ENCODE measurements at places on chromosomes 1 and 21.

- DNase-seq = no peak
These were observed 25.6 kb downstream of the ALPL start for GRCh38 chr1:21534674-21535378.

- DNase-seq = no peak
These were observed 43.4 kb upstream of the ZBTB40 start for GRCh38 chr1:22408230-22408629.

- DNase-seq = no peak
These were observed 2.5 kb upstream of the TRAPPC3 start for GRCh38 chr1:36151845-36152203.

DNA sequence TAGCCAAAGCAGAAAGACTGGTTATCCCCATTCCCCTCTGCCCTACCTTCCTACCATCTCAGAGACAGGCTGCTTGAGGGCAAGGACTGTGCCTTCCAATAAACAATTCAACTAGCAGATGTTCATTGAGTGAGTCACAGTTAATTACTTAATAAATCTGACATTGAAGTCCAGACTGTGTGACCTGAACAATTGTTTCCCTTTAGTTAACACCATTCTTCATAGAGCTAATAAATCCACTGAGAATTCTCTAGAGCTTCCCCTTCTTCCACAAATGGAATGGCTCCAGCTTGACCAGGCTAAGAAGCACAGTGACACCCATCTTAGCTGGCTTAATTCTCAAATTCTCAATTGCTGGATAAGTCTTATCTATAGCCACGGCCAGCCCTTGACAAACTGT is 61.9 kb upstream of the GJA5 start:
- no peak for DNase-seq

- no peak for DNase-seq
These were observed 17.4 kb downstream of the TNFRSF1B start for GRCh38 chr1:12184008-12184681.

- no peak for DNase-seq
These were observed 1719.5 kb downstream of the MRPL39 start for GRCh38 chr21:23887725-23888306.

DNA sequence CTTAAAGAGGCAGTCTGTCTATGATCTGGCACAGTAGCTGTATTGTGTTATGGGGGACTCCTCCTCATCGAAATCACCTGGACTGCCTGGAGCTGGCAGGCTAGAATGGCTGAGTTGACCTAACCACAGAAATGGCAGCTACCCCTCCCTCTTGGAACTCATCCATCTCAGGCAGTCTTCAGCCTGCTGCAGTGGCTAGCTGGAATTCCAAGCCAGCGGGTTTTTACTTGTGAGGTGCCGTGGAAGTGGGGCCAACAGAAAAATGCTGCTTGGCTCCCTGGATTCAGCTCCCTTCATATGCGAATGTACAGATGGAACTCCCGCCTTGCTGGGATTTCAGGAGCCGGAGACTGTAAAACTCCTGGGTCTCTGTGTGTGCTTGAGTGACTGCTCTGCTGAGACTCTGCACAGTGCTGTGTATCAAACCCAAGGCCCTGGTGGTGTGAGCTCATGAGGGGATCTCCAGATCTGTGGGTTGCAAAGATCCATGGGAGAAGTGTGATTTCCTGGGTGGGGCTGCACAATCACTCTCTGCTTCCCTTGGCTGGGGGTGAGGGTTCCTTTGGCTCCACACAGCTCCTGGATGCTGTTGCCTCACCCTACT is 316.9 kb downstream of the CTH start:
- DNase-seq = no peak

GRCh38 chr1:23459338-23459757 is 24.6 kb downstream of the ASAP3 start:
- no peak for DNase-seq

- no peak for DNase-seq
These were observed 206.1 kb downstream of the TM2D1 start for GRCh38 chr1:61518670-61519400.

DNA sequence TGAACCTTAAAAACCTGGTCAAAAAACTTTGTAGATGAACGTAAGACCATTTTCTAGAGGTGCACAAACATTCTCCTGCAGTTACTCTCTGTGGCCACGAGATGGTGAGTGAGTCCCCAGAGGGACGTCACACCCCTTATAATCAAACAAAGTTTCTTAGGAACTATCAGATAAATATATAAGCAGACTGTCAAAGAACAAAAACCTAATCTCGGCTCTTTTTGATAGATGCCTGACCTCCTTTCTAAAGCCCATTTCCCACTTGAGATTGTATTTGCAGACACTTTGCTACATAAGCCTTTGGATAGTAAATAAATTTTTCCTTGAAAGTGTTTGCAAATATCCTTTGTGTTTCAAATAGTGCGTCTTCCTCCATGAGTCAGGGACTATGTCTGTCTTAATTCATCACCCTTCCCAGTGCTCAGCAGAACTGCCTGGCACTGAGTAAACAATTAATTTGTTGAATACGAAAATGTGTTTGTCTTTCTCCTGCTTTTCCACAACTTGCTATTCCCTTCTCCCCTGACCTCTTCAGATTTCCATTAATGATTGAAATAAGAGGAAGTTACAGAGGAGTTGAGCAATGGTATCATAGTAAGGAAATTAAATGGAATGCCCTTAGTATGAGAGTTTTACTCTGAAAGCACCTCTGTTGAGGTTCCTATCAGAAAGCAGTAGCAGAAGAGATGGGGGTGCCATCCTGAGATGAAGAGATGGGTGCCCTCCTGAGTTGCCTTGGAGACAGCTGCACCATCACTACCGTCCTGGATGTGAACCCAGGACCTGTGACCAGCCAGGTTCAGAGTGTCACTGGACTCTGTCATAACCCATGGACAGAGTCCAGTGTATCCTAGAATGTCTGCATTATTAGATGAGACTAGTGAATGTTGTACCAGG is 57.8 kb upstream of the RAVER2 start:
- DNase-seq = peak; percentile 6

DNA sequence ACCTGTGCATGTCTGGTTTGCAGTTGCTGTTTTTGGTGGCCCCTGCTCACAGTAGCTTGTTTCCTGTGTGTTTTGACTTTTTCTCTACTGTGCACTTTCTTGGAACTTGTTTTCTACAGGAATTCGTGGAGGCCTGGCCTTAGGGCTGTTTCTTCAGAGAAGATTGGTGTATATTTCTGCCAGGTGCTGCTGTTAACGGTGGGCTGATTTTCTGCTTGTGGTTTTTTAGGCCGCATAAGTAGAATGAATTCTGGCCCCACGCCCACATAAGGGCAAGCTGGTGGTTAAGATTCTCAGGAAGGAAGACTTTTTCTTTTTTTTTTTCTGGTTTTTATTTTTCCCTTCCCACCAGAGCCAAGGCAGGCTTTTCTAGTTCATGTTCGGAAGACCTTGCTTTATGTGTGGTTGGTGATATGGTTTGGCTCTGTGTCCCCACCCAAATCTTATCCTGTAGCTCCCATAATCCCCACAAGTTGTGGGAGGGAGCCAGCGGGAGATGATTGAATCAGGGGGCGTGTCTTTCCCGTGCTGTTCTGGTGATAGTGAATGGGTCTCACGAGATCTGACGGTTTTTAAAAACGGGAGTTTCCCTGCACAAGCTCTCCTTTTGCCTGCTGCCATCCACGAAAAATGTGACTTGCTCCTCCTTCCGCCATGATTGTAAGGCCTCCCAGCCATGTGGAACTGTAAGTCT is 71.5 kb upstream of the DISP3 start:
- DNase-seq = no peak
